NCI-H748 treated with DMSO at 0.1 percent for 48 hours (cell line): ENCODE measurements at places on chromosomes 2 and 18.

GRCh38 chr2:33083699-33084387 is 137.1 kb downstream of the LTBP1 start:
- DNase-seq: no peak

- no peak for DNase-seq
Measured at GRCh38 chr2:30886080-30886479, 78.8 kb upstream of the CAPN13 start.

GRCh38 chr18:61741881-61742454 is 150.8 kb downstream of the RNF152 start:
- DNase-seq: no peak

DNA sequence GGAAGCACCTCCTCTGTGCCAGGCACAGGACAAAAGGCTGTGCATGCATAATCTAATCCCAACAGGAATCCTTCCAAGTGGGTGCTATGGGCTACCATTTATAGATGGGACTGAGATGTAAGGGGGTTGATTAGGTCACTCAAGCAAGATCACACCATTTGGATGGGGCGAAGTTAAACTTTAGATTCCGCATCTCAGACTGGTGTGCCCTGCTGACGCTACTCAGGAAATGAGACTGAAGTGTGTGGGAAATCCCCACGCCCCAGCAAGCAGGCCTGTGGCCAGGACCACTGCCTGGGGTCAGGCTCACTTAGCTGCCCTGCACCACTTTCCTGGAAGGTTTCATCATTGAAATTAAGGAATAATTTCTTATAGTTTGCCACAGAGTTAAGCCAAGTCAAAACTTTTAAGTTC is 70.5 kb upstream of the PPP1CB start:
- no peak for DNase-seq

- DNase-seq: no peak
Measured at GRCh38 chr18:56067969-56068671, 480.1 kb upstream of the TCF4 start.

- no peak for DNase-seq
Measured at GRCh38 chr18:48155856-48156255, 225.4 kb upstream of the SMAD2 start.

- DNase-seq: no peak
Measured at GRCh38 chr2:72623481-72623880, 202.4 kb downstream of the EXOC6B start.

DNA sequence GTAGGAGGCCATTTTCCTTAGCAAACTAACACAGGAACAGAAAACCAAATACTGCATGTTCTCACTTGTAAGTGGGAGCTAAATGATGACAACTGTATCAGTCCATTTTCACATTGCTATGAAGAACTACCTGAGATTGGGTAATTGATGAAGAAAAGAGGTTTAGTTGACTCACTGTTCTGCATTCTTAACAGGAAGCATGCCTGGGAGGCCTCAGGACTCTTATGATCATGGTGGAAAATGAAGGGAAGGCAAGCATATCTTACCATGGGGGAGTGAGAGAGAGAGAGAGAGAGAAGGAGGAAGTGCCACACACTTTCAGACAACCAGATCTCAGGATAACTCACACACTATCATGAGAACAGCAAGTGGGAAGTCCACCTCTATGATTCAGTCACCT is 105.3 kb downstream of the PARD3B start:
- DNase-seq: no peak

DNA sequence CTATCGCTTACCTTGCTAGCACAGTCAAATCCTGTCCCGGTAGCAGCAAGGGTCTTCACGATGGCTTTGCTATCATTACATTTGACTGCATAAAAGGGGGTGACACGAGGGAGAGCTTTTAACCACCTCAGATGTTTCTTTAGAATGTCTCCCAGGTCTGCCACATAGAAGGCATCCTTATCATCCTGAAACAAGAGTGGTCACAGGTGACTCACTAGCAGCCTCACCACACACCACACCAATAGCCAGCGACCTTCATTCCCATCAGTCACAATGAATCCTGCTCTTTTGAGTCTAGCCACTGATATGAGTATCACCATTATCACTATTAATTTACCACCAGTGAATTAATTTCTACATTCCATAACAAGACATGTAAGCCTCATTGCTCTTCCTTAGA is 3.7 kb downstream of the ODC1 start:
- DNase-seq: no peak

DNA sequence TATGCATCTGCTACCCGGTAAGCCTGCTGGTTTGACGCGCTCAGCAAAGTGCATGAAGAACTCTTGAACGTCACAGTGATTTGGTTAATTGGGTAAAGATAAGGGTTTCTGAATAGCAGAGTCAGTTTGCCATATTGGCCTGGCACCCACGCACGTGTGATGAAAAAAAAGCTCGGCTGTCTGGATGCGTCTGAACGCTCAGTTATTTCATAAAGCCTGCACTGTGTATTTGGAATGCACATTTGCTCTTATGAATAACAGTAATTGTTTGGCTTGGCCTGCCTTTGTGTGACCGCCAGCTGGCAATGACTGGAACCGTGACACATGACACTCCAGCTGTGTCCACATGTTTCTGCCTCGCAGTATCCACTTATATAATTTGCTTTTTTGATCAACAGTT is 129.2 kb upstream of the MEIS1 start:
- DNase-seq: peak; percentile 81

- DNase-seq: no peak
Measured at GRCh38 chr2:146214394-146214929, 1630.4 kb upstream of the ACVR2A start.

GRCh38 chr2:215466097-215466909 is 30.4 kb upstream of the FN1 start:
- no peak for DNase-seq

- DNase-seq: no peak
Measured at GRCh38 chr2:64192664-64193105, 48.5 kb upstream of the PELI1 start.

DNA sequence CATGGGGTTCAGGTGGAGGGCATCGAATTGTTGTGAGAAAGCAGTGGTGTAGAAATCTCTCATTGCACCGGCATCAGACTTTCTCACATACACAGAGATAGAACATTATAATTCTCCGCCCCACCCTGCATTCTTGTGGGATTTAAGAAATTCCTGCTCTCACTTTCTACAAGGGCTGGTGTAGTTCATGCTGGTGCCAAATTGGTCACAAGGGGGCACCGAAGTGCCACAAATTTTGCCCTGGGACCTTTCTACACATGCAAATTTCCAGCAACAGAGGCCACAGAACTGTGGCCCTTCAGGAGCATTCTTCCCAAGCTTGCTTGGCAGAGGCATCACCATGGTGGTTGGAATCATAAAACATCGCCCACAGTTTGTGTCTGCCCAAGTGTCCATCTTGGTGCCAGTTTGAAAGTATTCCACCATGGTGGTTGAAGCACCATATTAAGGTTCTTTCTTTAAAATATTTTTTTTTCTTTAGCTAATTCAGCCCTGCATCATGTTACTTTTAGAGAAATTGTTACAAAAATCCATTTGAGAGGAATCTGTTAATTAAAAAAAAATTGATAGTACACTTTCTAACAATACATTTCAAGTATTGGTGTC is 521.2 kb upstream of the FANCL start:
- no peak for DNase-seq

DNA sequence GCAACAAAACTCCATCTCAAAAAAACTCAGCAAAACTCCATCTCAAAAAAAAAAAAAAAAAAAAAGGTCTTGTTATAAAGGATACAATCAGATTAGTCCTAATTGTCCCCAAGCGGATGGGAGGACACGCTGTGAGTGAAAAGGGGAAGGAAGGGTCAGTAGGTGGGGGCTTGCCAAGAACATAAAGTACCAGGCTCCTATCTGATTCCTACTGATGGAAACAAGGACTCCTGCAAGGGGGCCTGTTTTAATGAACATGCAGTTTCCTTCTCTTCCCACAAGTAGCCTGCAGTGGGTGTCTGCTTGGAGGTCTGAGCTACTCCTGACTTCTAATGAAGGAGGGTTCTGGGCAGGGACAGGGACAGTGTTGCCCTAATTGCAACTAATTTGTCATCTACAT is 7.9 kb downstream of the SCG2 start:
- no peak for DNase-seq

GRCh38 chr2:105110295-105110829 is 72.5 kb downstream of the MRPS9 start:
- DNase-seq: no peak

DNA sequence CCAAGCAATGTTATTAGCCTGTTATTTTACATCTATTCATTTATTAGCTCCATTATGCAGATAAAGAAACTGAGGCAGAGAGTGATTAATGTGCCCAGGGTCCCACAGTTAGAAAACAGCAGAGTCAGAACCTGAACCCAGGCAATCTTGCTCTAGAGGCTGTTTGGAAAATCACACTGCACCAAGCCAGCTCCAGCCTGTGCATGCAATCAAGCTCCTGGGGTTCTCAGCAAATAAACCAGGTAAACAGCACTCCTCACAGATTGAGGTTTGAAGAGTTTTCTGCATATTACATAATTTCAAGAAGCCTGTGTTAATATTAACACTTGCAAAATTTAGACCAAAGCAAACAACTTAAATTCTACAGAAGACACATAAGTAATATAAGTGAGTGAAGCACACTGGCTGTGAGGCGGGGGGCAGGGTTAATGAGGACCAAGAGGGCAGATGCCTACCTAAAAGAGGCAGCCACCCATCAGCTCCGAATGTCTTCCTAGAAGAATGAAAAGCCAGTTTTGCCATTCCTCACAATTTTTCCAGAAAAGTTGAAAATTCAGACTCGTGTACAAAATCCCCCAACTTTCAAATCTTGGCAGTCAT is 35.4 kb downstream of the CACNB4 start:
- no peak for DNase-seq
